ENCODE measurements at places on chromosomes 7 and 10.

GRCh38 chr10:123559066-123559822 lies 106.9 kb upstream of the GPR26 start:
- DNase-seq, result peak; percentile 64

GRCh38 chr10:96992721-96993120 lies 160.6 kb downstream of the LCOR start:
- no peak for DNase-seq

DNA sequence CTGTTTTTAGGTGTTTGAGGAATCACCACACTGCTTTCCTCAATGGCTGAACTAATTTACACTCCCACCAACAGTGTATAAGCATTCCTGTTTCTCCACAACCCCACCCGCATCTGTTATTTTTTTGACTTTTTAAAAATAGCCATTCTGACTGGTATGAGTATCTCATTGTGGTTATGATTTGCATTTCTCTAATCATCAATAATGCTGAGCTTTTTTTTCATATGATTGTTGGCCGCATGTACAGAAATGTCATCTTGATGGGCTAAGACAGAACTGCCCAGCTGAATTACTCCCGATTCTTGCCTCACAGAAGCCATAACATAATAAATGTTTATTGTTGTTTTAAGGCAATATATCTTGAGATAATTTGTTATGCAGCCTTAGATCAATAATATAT lies 93.1 kb upstream of the DKK1 start:
- no peak for DNase-seq

GRCh38 chr7:26319636-26320035 lies 28.0 kb downstream of the SNX10 start:
- no peak for DNase-seq

DNA sequence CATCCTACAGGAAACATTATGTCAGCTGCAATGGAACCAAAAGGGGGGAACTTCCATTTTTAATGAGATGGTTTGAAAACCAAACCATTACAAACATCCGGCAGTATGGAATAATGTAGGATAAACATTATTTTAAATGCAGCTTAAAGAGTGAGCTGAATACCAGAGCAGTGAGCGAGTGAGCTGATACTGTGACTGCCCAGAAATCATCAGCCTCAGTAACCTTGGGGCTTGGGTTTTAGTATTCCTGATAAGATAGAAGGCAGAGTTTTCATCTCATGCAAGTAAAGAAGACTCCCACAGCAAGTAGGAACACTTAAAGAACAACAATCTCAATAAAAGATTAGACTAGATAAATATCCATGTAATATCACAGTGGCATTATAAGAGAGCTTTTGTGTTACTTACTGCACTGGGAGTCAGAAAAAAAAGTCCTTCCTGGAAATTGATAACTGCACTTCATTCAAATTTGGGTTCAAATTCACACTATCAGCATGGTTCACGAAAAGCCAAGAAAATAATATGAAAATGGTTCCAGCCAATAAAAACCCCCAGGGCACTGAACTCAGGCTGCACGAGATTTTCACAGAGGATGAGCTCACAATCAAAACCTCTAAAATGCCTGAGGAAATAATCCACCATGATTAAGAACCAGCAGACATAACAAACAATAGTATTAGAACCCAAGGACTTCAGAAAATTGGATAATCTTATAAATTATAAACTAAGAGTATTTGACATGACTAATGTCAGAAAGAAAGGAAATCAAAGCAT lies 115.7 kb downstream of the MTPAP start:
- DNase-seq, result no peak

- DNase-seq, result no peak
These were observed 114.2 kb downstream of the MACC1 start for GRCh38 chr7:20102982-20103381.

- no peak for DNase-seq
These were observed 271.6 kb upstream of the SLC26A5 start for GRCh38 chr7:103717574-103717973.

DNA sequence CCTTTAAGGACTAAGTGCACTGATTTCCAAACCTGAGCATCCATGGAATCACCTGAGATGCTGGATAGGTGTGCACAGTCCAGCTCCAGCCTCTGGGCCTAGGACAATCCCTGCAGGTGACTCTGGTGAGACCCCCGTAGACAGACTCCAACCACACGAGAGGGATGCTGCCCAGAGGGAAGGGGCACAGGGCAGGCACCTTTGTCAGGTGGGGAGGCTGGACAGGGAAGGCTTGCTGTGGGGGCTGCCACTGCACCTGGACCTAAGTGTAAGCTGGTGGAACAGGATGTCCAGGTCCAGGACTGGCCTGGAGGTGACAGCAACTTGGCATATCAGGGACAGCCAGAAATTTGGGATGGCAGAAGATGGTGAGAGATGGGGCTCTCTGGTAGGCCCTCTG lies 45.1 kb upstream of the CTBP2 start:
- no peak for DNase-seq

- no peak for DNase-seq
These were observed 41.6 kb upstream of the FAM20C start for GRCh38 chr7:150811-151221.

- DNase-seq, result peak; percentile 16
These were observed 27.2 kb downstream of the CCM2 start for GRCh38 chr7:45026984-45027773.

DNA sequence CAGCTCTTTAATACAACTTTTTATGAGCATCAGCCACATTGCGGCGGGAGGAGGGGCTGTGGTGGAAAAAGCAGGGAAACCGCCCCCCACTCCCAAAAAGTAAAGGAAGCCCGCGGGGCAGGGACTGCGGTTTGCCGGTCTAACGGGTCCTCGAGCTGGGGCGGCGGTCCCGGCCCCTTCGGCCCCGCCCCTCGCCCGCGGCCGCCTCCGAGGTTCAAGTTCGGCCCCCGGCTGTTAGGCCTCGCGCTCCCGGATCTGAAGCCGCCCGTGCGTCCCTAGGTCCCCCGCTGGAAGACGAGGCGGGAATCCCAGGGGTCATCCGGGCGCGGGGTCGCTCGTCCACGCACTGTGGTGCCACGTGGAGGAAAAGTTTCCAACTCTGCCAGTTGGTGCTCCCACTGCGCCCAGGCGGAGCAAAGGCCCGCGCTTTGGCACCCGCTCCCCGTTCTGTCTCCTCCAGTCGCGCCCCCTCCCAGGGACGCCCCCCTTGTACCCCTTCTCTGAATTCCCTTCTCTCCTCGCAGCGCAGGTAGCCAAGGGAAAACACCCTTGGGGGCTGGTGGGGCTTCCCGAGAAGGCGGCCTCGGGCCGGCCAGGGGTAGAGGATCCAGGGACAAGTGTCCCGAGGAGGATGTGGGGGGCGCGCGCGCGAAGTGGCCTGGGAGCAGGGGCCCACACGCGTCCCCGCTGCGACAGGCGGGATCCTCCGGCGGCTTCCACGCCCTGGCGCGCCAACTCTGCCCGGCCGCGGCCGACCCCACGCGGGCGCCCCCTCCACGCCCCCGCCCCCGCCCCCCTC lies 798 bp upstream of the AUTS2 start:
- DNase-seq, result peak; percentile 1

DNA sequence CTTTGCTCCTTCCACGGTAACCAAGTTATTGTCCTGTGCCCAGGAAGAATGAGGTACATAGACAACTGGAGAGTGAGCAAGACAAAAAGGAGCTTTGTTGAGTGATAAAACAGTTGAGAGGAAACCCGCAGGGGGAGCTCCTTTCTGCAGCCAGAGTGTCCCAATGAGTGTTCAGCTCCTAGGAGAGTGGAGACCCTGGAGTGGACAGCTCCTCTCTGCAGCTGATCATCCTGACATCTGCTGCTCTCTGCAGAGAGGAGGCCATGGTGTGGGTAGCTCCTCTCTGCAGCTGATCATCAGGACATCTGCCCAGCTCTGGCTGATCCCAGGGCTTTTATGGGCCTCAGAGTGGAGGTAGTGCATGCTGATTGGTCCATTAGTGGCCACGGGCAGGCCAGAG lies 53.4 kb upstream of the PCDH15 start:
- DNase-seq, result no peak

GRCh38 chr10:4034907-4035598 lies 250.0 kb upstream of the KLF6 start:
- no peak for DNase-seq
